ENCODE measurements at places on chromosomes 2 and 18. TPM values are rescaled to one million over a fixed set of nuclear protein-coding genes. Genes with fewer than 3 reads are reported as not detected.

- DNase-seq = peak; percentile 26
Measured at GRCh38 chr2:67476809-67477790, 80.0 kb downstream of the ETAA1 start.

GRCh38 chr2:6083136-6083535 lies 391.0 kb downstream of the SOX11 start:
- no peak for DNase-seq

DNA sequence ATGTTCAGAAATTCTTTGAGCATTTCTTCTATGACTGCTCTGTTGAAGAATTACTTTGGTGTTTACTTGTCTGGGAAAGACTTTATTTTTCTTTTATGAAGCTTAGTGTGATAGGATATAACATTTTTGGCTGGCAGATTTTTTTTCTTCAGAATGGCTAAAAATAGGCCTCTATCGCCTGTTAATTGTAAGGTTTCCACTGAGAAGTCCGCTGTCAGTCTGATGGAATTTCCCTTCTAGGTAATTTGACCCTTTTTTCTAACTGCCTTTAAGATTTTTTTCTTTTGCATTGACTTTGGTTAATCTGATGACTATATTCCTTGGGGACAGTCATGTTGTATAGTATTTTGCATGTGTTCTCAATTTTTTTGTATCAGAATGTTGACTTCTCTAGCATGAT lies 590.7 kb downstream of the ADCYAP1 start:
- no peak for DNase-seq

Gene OBSL1
- total RNA-seq = 15.6 TPM

Measured in pulmonary artery endothelial cell (primary cell).